ENCODE measurements at places on chromosomes 1 and 21. TPM values are rescaled to one million over a fixed set of nuclear protein-coding genes. Genes with fewer than 3 reads are reported as not detected.

Gene CFAP141
- total RNA-seq: not detected

Gene RNPC3
- total RNA-seq: 25.2 TPM

DNA sequence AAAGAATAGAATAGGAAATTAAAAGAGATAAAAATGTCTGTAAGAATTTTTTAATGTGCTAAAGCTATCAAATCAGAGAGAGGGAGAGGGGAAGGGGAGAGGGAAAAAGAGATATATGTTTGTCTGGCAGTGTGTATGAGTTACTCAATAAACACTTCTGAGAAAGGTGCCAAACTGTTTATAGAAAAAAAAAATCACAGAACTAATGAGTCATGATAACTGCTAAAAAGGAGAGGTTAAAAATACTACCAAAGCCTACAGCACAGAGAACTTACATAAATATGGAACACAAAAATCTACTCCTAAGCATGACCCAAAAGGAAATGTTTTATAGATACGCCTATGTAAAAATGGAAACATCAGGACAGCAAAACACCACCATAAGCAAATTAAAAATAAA lies 45.4 kb downstream of the SELENOF start:
- DNase-seq: no peak

DNA sequence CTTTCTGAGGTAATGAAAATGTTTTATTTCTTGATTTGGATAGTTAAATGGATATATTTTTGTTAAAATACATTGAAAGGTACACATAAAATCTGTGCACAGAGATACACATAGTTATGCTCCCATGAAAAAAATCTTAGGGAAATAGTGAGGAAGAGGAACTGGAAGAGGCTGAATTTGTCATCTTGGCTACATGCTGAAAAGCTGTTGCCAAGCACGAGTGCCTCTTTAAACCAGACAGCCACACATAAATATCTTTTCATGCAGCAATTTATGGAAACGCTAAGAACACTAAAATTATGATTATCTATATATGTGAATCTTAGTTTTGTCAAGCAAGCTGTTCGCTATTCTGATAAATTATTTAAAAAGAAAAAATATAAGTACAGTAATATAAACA lies 12.8 kb upstream of the ADAR start:
- no peak for DNase-seq

GRCh38 chr21:16046656-16047330 lies 317.0 kb downstream of the USP25 start:
- DNase-seq: no peak

DNA sequence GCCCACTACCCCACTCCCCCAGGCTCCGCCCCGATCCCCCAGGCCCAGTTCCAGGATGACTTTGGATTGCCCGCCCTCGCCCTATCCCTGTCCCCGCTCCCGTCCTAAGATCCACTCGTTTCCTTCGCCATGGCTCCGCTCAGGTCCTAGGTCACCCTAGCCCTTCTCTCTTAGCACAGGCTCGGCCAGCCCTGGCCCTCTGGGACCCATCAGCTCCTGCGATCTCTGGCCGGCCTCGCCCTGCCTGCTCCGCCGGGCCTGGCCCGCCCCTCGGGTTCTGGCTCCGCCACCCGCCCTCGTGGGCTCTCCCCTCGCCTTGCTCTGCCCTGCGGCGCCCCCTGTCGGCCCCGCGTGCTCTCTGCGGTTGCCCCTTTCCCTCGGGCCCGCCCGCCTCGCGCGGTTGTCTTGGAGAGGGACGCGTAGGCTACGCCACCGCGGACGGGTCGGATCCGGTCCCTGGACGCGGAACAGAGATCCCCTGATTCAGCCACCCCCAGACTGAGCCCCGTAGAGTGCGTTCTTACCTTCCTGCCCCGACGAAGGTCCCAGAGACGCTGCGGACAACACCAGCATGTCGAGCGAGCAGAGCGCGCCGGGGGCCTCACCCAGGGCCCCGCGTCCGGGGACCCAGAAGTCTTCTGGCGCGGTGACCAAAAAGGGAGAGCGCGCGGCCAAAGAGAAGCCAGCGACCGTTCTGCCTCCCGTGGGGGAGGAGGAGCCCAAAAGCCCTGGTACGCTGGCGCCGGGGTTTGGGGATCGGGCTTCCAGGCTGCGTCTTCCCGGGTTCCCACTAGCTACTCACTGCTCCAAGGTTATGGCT lies at the start of gene LRRC71:
LRRC71 (plus strand) TSS at position 400 of the 820 bp plus-strand sequence; CDS start at position 572, 172 bp downstream.
- peak; percentile 90 for DNase-seq

DNA sequence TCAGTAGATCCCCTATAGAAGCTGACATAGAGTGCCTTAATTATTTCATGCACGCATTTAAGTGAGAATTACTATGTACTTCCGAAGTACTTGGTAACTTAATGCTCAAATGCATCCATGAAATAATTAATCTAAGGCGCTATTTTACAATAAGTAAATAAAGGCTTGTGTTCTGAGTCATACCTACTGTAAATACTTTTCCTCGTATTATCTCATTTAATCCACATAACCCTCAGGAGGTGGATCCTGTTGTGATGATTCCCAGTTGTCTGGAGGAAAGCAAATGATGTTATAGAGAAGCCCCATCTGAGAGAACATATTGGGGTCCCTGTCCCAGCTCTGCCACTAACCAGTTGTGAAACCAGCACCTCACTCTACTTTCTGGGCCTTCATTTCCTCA lies 16.4 kb downstream of the SUSD4 start:
- DNase-seq: no peak

GRCh38 chr1:14699620-14700019 lies 101.1 kb downstream of the KAZN start:
- DNase-seq: no peak

GRCh38 chr1:193569983-193570269 lies 383.5 kb upstream of the B3GALT2 start:
- DNase-seq: no peak

DNA sequence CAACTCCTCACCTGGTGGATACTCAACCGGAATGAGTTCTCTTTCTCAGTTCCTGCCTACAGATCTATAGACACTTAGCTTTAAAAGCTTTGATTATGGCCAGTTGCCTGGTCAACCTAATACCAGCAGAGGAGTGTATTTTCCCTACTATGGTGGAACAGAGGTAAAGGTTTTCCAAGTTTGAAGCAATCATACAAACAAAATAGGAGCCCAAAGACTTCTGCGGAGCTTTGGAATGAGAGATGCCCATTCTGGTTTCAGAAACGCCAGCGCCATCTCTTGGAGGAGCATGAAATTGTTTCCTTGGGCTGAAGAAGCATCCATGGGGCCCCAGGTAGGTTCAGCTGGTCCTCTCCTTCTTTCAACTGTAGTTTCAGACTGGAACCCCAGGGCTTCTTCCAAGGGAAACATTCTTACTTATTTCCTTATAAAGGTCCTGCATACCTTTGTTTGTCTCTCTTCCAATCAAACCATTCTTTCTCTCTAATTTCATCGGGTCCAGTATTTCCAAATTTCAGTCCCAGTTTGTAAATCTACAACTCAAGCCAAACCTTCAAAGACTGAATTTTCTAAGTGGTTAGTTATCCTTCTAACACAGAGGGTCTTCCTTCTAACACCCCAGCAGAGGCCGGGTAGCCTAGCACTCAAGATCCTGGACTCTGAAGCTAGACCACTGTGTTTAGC lies 95.9 kb downstream of the KCNJ15 start:
- DNase-seq: no peak

DNA sequence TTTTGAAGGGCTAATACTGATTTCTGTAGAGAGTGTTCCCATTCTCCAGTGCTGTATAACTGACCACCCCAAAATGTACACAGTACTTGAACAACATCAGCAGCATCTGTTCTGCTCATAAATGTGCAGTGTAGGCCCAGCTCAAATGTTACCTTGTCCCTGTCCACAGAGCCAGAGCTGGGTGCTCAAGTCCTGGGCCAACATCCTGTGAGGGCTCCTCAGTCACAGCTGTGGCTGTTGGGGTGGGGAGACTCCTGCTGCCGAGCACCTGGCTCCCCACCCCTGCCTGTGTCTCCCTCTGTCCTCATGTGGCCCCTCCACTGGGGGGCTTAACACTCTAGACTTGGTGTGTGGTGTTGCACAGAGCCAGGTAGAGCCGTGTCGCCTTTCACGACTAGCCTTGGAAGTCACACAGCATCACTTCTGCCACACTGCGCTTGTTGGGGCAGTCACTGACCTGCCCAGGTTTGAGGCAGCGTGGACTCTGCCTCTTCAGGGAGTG lies 30.5 kb downstream of the DIP2A start:
- no peak for DNase-seq
